Breast epithelium (tissue), 4 donors: ENCODE measurements at places on chromosomes 6 and 20. TPM values are rescaled to one million over a fixed set of nuclear protein-coding genes. Genes with fewer than 3 reads are reported as not detected.

Gene WFDC2
- total RNA-seq = 106 TPM

Gene PERP
- 176 TPM for total RNA-seq

Gene NKAIN4
- total RNA-seq = not detected

DNA sequence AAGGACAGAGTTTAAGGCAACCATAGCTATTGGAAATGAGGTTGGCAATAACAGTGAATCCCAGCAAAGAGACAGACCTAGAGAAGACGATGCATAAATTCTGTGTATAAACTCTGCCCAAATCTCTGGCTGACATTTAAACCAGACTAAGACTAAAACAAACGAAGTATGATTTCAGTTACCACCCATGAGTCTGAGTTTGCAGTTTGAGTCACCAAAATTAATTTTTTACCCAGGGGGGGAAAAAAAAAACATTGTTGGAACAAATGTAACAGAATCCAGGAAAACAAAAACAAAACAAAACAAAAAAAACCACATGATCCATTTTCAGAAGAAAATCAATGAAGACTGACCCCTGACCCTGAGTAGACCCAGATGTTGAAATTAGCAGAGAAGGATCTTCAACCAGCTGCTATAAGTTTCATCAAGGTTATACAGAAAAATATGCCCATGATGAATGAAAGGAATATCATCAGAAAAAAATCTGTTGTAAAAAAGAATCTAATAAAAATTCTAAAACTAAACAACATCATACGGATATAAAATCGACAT lies 190.8 kb downstream of the GMDS start:
- no peak overlapping the region for H3K27ac ChIP-seq
- DNase-seq = no peak
- no peaks in the 10 kb centered on the region for H3K36me3 ChIP-seq
- no peaks in the 10 kb centered on the region for H3K27me3 ChIP-seq

Gene LIN28B
- total RNA-seq = not detected

DNA sequence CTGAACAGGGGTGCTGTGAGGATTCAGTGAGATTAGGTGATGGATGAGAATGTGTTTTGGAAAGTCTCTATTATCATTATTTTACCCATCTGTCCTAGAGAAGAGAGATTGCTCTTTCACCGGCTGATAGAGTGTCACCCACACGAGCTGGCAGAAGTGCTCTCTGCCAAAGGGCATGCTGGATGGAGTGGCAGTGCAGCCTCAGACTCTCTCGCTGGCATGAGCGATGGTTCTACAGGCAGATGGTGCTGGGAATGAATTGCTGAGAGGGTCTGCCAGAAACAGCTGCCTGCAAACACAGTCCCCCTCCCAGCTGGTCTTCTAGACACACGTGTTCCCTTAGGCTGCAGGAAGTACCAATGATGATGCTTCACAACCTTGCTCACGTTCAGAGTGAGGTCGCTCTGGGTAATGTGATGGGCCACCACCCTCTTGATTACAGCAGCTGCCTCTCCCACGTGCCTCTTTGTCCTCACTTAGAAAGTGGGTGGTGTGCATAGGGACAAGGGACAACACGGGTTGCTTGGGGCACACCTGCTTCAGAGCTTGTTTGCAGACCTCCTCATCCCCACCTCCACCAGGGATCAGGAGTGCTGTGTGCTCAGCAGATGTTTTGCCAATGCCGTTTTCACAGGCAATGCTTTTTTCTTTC lies 84.7 kb downstream of the FOXA2 start:
- no peak overlapping the region for H3K27ac ChIP-seq
- no peak overlapping the region for H3K4me3 ChIP-seq
- no peaks in the 10 kb centered on the region for H3K36me3 ChIP-seq
- H3K4me1 ChIP-seq = no peaks in the 10 kb centered on the region

DNA sequence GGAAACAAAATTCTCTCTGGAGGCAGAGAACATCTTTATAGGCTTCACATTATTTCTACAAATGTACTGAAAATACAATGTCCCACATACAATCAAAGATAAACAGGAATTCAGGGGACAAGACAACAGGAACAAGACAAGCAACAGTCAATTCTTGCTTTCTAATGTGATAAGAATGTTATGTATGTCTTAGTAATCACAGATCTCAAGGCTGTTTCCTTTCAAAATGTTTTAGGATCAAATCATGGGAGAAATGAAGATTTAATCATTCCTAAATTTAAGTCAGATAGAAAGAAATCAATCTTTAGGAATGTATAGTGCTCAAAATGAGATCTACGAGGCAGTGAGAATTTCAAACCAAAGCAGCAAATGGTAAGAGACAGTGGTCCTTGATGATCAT lies 32.1 kb downstream of the NEDD9 start:
- H3K27ac ChIP-seq = peak overlapping the region; percentile 53
- peaks cover 6% of the 10 kb centered on the region for H3K4me1 ChIP-seq
- DNase-seq = no peak
- no peak overlapping the region for H3K4me3 ChIP-seq
- no peaks in the 10 kb centered on the region for H3K36me3 ChIP-seq
- H3K27me3 ChIP-seq = no peaks in the 10 kb centered on the region

DNA sequence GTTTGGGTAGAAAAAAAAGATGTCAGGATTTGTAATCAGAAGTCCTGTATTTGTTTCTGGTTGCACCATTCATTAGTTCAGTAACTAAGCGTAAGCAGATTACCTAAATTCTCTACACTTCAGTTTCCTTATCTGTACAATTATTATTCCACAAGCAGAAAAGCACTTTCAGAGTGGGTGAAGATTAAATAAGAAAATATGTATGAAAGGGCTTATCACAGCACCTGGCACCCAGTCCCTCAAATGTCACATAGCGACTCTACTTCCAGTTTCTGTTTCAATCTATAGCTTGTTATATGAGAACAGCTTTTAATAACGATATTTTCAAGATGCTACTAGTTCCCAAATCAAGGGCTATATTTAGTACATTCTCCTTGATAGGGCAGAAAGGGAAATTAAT lies 31.4 kb downstream of the RGS17 start:
- no peaks in the 10 kb centered on the region for H3K36me3 ChIP-seq
- H3K27me3 ChIP-seq = no peaks in the 10 kb centered on the region
- DNase-seq = no peak
- no peak overlapping the region for H3K27ac ChIP-seq

- H3K4me3 ChIP-seq = no peak overlapping the region
- H3K27ac ChIP-seq = no peak overlapping the region
- H3K36me3 ChIP-seq = no peaks in the 10 kb centered on the region
- no peaks in the 10 kb centered on the region for H3K27me3 ChIP-seq
These were observed 147.2 kb downstream of the VEGFA start for GRCh38 chr6:43916924-43917877.

Gene BANF2
- total RNA-seq = not detected

- no peaks in the 10 kb centered on the region for H3K27me3 ChIP-seq
- H3K4me1 ChIP-seq = peaks cover 22% of the 10 kb centered on the region
- peak overlapping the region; percentile 58 for H3K27ac ChIP-seq
- no peak for DNase-seq
These were observed 144.6 kb upstream of the TMEM170B start for GRCh38 chr6:11392778-11393507.

DNA sequence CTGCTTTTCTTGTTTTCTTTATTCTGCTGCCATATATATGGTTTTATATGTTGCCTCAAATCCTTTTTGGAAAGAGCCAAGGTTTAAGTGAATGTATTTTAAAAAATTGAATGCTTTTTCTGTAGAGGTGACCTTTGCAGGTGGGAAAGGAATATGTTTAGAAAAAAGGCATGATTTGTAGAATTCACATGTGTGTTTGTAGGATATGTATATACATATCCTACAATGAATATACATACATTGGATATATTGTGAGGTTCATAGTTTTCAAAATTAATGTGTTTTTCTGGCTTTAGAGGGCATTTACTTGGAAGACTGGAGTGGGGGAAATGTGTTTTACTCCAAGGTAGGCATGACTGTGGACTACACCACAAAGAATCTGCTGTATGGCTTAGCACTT lies 4.0 kb upstream of the EYA2 start:
- H3K4me3 ChIP-seq = no peak overlapping the region
- H3K27me3 ChIP-seq = no peaks in the 10 kb centered on the region
- DNase-seq = no peak
- no peak overlapping the region for H3K27ac ChIP-seq
- H3K36me3 ChIP-seq = no peaks in the 10 kb centered on the region
- H3K4me1 ChIP-seq = no peaks in the 10 kb centered on the region

Gene RUNX2
- 2.7 TPM for total RNA-seq

GRCh38 chr6:18985061-18985460 lies 597.9 kb downstream of the RNF144B start:
- H3K27me3 ChIP-seq = no peaks in the 10 kb centered on the region
- no peak overlapping the region for H3K27ac ChIP-seq
- no peaks in the 10 kb centered on the region for H3K36me3 ChIP-seq
- H3K4me3 ChIP-seq = no peak overlapping the region
- no peaks in the 10 kb centered on the region for H3K4me1 ChIP-seq

GRCh38 chr6:151068761-151069312 lies 170.9 kb upstream of the AKAP12 start:
- no peaks in the 10 kb centered on the region for H3K4me1 ChIP-seq
- DNase-seq = no peak
- no peak overlapping the region for H3K4me3 ChIP-seq
- H3K36me3 ChIP-seq = no peaks in the 10 kb centered on the region
- H3K27ac ChIP-seq = peak overlapping the region; percentile 76

- H3K4me1 ChIP-seq = peaks cover 27% of the 10 kb centered on the region
- H3K27ac ChIP-seq = peak overlapping the region; percentile 89
- H3K27me3 ChIP-seq = no peaks in the 10 kb centered on the region
- H3K4me3 ChIP-seq = no peak overlapping the region
- peak; percentile 79 for DNase-seq
These were observed 107.2 kb downstream of the ASXL1 start for GRCh38 chr20:32465092-32465900.

Gene HSPA1L
- total RNA-seq = 1.3 TPM

- H3K27ac ChIP-seq = peak overlapping the region; percentile 51
- no peak overlapping the region for H3K4me3 ChIP-seq
- H3K27me3 ChIP-seq = no peaks in the 10 kb centered on the region
- H3K36me3 ChIP-seq = no peaks in the 10 kb centered on the region
- DNase-seq = no peak
- peaks cover 6% of the 10 kb centered on the region for H3K4me1 ChIP-seq
These were observed 59.2 kb downstream of the SYNJ2 start for GRCh38 chr6:158040804-158041347.

Gene PGBD1
- total RNA-seq = 5.9 TPM
